ENCODE measurements at places on chromosomes 13 and 19.
A peak's percentile ranks its signal among the peaks of the same experiment; 100 is the strongest.

DNA sequence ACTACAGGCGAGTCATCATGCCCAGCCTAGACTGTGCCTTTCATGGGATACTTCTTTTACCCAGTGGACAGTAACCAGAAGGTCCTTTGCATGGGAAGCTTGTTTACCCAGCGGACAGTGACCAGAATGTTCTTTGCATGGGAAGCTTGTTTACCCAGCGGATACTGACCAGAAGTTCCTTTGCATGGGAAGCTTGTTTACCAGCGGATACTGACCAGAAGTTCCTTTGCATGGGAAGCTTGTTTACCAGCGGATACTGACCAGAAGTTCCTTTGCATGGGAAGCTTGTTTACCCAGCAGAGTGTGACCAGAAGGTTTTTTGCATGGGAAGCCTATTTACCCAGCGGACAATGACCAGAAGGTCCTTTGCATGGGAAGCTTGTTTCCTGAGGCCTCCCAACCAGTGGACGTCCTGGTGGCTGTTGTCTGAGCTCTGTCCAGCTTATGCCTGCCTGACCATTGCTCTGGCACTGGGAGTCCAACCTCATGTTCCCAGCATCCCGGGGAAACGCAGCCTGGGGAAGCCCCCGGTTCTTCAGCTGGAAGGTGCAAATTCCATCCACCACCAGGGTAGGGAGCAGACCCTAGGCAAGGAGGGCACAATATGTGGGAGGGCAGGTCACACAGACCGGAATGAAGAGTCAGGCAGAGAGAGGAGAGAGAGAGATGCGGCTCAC is 41.6 kb upstream of the PDCD5 start:
- DNase-seq: no peak

GRCh38 chr13:98658131-98658530 is 81.2 kb upstream of the STK24 start:
- DNase-seq: no peak

GRCh38 chr19:12786141-12786870 is 5.0 kb upstream of the JUNB start:
- DNase-seq: no peak

GRCh38 chr19:49570997-49571676 is 9.2 kb downstream of the NOSIP start:
- no peak for DNase-seq

DNA sequence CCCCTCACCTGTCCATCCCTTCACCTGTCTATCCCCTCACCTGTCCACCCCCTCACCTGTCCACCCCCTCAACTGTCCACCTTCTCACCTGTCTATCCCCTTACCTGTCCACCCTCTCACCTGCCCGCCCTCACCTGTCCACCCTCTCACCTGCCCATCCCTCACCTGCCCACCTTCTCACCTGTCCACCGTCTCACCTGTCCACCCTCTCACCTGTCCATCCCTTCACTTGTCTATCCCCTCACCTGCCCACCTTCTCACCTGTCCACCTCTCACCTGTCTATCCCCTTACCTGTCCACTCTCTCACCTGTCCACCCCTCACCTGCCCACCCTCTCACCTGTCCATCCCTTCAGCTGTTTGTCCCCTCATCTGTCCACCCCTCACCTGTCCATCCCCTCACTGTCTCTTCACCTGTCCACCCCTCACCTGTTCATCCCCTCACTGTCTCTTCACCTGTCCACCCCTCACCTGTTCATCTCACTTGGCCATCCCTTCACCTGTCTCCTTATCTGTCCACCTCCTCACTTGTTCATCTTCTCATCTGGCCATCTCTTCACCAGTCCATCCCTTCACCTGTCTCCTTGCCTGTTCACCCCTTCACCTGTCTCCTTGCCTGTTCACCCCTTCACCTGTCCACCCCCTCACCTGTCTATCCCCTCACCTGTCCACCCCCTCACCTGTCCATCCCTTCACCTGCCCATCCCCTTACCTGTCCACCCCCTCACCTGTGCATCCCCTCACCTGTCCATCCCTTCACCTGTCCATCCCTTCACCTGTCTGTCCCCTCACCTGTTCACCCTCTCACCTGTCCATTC is 12.7 kb upstream of the KANK2 start:
- peak; percentile 70 for DNase-seq

DNA sequence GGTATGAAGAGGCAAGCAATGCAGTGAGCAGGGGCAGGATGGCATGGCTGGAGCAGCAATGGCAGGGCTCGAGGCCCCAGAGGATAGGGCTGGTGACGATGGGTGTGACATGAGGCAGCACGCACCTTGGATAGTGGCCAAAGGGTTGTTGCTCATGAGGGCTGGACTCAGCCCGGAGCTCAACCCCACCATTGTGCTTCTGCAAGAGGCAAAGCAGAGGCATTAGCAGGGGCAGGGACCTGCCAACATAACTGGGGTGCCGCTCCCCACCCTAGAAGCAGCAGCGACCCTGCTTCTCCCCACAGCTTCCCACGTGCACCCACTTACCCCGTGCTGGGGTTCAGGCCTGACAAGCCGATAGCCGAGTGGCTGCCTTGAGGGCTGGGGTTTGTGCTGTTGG is 15.8 kb downstream of the ZNF574 start:
- DNase-seq: no peak

GRCh38 chr13:32535115-32535514 is 3.5 kb downstream of the N4BP2L2 start:
- no peak for DNase-seq

GRCh38 chr13:109385242-109385560 is 401.2 kb downstream of the IRS2 start:
- DNase-seq: no peak

GRCh38 chr19:39060171-39060570 is 24.0 kb upstream of the ACP7 start:
- DNase-seq: no peak

All from left forelimb (tissue), 1 donor.